Posterior vena cava (tissue), 2 donors: ENCODE measurements at places on chromosomes 4 and X.

DNA sequence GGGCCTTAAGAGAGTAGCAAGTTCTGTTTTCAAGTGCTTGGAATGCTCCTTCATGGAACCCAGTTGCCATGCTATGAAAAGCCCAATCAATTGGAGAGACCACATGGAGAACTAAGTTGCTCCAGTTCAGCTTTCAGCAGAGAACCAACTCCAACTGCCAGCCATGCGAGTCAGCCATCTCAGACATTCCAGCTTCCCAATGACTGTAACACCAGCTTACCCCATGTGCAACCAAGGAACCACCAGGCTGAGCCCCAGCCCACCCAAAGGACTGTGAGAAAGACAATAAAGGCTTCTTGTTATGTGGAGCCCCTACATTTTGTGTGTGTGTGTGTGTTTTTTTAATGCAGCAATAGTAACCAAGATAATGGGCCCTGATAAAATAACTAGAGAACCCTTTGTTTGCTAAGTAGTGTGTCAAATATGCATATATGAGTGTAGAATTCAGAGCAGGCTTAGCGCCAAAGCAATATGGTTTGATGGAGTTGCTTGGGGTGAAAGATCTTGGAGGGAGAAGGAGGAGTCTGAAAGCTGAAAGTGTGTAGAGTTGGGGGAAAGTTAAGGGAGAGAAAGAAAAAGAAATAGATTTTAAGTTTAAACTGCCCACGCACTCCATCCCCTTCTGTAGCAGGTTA, 35.0 kb upstream of the CCKAR start:
- DNase-seq = no peak

GRCh38 chr4:152107736-152108500, 347.1 kb upstream of the GATB start:
- DNase-seq = no peak

DNA sequence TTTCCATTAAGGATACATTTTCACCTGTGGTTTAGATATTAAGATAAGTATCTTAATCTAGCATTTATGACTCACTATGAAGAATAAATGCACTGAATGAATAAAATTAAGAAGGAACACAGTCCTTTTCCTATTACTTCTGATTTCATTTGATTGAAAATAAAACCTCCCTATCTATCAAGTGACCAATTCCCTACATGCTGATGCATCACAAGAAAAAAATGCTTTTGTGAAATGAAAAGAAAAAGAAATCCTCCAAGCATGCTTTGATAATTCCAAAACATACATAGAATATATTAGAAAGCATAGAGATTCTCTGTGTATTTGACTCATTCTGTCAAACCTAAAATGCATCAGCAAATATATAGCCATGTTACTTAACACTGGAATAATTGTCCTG, 37.1 kb downstream of the PCDH10 start:
- DNase-seq = no peak

- peak; percentile 81 for DNase-seq
Measured at GRCh38 chrX:2664502-2664901, 26.6 kb upstream of the CD99 start.

DNA sequence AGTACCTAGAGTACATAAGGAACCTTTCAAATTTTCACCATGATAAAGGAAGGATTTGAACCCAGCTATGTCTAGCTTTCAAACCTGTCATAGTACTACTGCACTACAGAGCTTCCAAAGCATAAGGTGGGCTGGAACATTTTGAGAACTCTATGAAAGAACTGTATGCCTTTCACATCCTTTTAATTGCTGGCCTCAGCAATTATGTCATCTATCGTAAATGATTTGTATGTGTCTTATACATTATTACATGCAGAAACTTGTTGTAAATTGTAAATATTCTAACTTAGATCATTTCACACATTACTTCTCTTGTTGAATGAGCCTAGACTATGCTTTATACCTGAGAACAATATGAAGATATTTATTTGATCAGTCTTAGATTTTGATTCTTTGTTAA, 220.7 kb downstream of the HEPH start:
- no peak for DNase-seq

DNA sequence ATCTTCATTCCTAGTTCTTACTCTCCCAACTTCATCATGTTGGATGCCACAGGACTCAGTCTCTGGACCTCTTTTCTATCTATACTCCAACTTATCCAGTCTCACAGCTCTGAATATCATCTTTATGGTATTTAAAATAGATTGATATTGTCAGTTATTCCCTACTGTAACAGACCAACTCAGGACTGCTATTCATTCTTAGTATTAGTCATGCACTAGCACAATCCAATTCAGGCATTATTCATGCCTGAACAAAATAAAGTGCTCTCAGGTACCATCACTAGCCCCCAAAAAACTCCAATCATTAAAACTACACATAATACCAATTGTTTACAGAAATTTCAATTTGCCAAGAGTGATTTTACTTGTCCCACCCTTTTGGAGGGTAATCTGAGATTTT, 37.7 kb downstream of the FRYL start:
- no peak for DNase-seq

DNA sequence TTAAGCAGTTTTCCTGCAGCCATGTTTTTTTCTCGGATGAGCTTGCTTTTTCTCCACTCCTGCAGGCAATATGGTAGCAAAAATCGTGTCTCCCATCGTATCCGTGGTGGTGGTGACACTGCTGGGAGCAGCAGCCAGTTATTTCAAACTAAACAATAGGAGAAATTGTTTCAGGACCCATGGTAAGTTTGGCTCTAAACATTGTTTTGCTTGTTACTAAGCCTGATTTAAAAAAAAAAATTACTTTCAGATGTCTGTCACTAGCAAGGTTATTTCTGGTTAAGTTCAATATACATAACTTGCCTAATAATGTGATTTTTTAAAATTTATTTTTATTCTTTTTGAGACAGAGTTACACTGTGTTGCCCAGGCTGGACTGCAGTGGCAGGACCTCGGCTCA, 17.5 kb upstream of the GYG2 start:
- DNase-seq = no peak

DNA sequence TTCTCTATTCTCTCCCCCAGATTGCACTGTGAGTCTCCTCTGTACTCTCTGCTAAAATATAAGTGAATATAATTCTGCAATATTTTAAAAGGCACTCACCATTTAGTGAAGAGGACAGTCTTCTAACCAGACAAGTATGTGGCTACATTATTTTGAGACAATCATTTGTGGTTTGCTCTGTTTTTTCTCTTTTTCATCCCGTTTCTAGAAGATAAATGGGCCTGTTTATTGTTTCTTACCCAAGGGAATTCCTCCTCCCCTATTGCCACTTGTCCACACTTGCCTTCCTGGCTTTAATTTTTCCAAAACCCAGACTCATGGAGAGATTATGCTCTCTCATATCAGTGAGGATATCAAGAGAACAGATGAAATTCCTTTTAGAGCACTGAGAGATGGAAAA, 18.6 kb upstream of the IL13RA2 start:
- no peak for DNase-seq

GRCh38 chr4:138097912-138098600, 144.1 kb downstream of the SLC7A11 start:
- DNase-seq = no peak

DNA sequence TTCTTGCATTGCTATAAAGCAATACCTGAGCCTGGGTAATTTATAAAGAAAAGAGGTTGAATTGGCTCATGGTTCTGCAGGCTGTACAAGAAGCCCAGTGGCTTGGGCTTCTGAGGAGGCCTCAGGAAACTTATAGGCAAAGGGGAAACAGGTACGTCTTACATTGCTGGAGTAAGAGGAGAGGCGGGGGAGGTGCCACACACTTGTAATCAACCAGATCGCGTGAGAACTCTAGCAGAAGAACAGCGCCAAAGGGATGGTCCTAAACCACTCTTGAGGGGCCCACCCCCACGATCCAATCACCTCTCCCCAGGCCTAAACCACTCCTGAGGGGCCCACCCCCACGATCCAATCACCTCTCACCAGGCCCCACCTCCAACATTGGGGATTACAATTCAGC, 50.6 kb upstream of the SHOX start:
- DNase-seq = no peak

DNA sequence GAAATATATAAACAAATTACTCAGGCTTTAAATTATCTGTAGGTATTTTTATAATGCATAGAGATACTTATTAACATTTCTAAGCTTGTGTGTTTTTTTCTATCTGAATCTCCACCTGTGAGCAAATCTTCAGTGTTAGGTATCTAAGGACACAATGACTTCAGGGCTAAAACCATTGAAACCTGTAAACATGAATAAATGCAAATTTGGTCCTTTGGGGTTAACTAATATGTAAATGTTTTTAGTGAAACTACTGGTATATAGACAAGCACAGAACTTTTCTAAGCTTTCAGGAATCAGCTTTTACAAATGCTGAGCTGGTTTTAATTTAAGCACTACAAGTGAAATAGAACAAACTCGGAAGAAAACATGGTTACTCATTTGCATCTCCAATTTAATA, 147.9 kb downstream of the FBXO8 start:
- DNase-seq = no peak

GRCh38 chr4:125243789-125244397, 70.9 kb upstream of the FAT4 start:
- no peak for DNase-seq

GRCh38 chr4:86895692-86896488, 3.7 kb upstream of the C4orf36 start:
- no peak for DNase-seq

DNA sequence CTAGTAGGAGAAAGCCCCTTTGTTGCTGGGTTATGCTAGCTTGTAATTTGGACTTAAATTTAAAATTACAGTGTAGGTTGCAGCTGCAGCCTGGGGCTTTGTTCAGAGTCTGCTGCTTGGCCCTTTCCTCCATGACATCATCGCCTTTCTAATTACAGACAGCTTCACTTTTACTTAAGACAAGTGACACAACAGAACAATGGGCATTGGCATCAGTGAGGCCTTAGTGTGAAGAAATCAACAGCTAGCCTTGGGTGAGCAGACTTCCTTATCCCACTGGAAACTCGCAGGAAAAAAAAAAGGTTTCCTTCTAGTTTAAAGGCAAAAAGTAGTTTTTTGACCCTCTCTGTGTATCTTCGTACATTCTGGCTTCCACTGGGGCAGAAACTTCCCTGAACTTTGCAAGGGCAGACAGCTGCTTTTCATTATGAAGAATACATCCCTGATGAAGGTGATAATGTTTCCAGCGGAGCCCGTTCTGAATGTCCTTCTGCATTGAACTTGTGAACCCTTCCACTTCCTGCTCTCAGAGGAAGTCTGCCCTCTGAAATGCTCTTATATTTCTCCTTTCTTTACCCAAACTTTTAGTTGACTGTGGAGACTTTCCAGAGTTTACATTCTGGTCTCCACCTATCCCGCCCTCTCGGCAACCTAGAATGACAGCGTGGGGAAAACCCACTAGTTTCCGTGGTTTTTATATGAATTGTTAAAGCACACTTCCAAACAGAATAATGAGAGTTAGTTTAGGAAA, 123.2 kb upstream of the FAM9C start:
- no peak for DNase-seq

DNA sequence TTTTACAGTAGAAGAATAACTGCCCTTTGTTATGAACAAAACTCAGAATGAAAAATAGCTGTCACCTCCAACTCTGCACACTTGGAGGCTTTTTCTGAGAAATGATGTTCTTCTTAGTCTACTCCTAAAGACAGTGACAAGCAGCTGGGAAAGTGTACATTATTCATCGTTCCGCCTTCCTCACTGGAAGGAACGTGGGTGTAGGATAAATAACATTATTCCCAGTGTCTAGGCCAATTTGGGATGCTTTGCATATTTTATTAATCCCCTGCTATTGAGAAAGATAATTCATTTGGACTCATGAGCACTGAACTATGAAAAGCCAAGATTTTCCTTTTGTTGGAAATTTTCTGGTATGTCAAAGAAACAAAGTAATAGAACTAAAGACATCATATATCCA, 87.8 kb downstream of the VCX2 start:
- DNase-seq = no peak

DNA sequence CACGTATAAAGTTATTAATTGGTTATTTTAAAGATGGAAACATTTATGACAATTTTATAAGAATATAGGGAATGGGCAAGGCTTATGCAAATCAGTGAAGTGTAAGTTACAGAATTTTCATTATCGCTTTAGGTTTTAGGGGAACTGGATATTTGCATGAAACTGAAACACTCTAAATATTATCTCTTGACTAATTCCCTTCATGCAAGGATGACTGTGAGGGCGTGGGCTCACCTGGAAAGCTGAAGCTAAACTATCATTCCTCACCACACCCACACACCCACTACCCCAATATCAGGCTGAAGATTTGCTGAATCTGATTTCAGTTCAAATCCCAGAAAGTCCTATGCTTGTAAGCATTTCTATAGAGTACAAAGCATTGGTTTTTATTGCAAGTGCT, 81.7 kb upstream of the ARHGAP24 start:
- DNase-seq = no peak

- no peak for DNase-seq
Measured at GRCh38 chrX:23228950-23229448, 105.7 kb upstream of the PTCHD1 start.

DNA sequence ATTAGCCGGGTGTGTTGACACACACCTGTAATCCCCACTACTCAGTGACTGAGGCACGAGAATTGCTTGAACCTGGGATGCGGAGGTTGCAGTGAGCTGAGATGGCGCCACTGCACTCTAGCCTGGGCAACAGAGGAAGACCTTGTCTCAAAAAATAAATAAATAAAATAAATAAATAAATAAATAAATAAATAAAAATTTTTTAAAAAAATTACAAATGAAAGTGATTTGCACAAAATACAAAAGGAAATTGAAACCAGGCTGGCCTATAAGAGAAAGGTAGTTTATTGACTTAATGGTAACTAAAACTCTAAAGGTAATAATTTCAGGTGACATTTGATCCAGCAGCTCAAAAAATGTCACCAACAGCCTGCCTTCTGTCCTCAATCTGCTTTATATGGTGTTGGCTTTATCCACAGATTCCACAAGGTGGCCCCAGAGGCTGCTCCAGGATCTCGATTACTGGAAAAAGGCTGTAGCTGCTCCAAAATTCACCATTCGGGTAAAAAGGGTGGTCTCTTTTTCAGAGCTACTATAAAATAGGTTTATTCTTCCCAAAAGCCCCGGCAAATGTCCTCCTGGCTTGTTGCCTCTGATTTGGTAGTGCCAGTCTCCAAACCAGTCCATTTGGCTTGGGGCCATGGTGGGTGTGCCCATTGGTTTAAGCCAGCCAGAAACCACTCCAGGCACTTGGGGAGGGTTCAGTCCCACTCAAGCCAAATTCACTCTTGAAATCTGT, 61.4 kb upstream of the TRIM2 start:
- no peak for DNase-seq

DNA sequence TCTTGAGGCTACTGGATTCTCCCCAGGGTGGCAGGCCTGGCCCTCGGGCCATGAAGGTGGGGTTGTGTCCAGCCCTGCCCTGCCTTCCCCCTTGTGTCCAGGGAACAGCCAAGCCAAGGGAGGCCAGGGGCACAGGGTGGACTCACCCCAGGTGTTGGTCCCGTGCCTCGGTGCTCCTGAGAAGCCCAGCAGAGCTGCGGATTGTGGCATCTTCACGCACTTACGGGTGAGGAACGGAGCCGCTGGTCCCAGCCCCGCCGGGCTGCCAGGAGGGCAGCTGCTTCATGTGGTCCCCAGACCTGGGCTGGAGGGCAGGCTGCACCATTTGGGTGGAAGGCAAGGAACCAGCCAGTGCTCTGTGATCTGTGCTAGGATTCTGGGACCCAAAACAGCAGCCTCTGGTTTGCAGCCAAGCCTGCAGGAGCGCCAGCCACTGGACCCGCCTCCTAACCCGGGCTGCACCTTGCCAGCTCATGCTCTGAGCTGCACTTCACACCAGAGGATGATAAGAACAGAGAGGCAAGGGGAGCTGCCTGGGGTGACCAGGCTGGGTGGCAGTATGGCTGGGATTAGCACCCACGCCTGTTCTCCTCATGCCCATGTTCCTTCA, 36.1 kb upstream of the HMX1 start:
- DNase-seq = peak; percentile 74

- no peak for DNase-seq
Measured at GRCh38 chr4:36747277-36748129, 466.1 kb downstream of the DTHD1 start.
